ENCODE measurements at places on chromosomes 6 and 20.

DNA sequence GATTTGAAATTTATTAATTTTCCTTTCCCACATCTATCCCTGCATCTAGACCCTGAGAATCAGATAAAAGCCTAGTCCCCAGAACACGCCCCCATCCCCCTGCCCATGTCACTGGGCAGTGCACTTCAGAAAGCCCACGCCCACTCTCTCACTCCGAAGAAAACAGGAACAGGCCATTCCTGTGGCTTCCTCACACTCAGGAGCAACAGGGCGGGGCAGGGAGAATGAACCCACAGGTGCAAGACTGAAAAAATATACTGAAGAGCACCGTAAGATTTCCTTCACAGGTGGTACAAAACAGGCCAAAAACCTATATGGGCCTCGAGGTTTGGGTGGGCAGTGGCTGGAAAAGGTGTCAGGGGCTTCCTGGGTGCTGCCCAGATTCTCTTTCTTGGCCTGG is 3.4 kb downstream of the OXT start:
- no peak for DNase-seq

DNA sequence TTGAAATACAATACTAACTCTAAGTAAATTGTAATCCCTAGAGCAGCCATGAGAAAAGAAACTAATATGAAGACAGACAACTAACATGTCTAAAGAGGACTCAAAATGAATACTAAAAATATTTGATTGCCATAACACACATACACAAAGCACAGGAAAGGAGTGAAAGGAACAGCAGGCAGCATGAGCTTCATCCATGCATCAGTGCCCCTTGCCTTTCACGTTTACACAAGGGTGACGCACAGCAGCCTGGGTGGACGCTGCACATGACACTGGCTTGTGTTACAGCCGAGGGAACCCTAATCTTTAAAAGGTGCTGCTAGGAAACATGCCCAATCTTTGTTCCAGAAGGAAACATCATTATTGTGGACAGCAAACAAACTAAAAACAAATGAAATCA is 123.5 kb downstream of the MAN1A1 start:
- DNase-seq, result no peak

DNA sequence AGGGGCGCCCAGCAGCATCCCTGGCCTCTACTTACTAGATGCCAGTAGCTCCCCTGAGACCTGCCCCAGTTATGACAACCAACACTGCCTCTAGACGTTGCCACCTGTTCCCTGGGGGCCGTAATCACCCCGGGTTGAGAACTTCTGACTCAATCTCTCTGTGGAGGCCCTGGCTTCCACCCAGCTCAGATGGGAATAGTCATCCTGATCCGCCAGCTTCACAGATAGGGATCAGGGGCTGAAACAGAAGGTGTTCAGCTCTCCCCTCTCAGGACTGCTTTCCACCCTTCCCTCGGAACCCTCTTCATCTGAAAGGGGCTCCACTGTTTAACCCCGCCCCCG is 3.3 kb downstream of the CAPN11 start:
- no peak for DNase-seq

- DNase-seq, result no peak
Observed at GRCh38 chr6:148591656-148592055, 155.2 kb upstream of the UST start.

GRCh38 chr6:32937230-32937633 is 3.6 kb downstream of the HLA-DMB start:
- no peak for DNase-seq

DNA sequence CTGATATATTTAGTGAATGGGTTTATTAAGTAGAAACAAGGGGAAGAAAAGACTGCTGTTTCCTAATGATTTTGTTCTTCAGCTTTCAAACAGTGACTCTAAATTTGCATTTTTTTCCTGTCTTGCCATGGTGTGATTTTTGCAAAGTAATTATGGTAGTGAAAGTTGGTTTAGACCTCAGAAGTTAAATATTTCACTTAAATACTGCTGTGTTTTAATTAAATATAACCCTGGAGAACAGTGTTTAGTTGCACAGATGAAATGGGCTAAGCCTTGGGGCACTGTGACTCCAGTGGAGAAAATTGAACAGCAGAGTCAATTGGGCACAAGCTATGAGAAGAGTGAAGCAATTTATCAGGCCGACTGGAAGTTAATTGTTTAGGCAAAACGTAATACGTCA is 111.1 kb upstream of the MCHR2 start:
- DNase-seq, result no peak

GRCh38 chr20:17648791-17649730 is 33.0 kb downstream of the RRBP1 start:
- DNase-seq, result no peak

- DNase-seq, result no peak
Observed at GRCh38 chr6:137399881-137400443, 94.2 kb downstream of the OLIG3 start.

GRCh38 chr6:112906726-112907125 is 559.6 kb downstream of the RFPL4B start:
- DNase-seq, result no peak

DNA sequence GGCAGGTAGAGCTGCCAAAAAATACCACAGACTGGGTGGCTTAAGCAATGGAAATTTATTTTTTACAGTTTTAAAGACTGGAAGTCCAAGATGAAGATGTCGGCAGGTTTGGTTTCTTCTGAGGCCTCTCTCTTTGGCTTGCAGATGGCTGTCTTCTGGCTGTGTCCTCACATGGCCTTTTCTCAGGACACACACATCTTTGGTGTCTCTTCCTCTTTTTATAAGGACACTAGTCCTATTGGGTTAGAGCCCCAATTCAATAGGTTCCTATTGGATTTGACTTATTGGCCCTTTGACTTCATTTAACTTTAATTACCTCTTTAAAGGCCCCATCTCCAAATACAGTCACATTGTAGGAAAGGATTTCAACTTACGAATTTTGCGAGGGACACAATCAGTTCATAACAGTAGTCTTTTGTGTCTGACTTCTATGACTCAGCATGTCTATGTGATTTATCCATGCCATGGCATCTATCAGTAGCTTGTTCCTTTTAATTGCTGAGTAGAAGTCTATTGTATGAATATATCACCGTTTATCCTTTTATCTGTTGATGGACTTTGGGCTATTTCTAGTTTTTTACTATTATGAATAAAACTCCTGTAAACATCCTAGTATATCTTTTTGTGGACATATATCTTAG is 11.0 kb upstream of the TCP11 start:
- DNase-seq, result no peak
